NCI-H2171 (cell line): ENCODE measurements at places on chromosomes 1 and 21.

GRCh38 chr1:12604114-12604874, 13.7 kb downstream of the DHRS3 start:
- no peak for DNase-seq

- DNase-seq: no peak
These were observed 25.0 kb downstream of the GIPC2 start for GRCh38 chr1:78070758-78071157.

DNA sequence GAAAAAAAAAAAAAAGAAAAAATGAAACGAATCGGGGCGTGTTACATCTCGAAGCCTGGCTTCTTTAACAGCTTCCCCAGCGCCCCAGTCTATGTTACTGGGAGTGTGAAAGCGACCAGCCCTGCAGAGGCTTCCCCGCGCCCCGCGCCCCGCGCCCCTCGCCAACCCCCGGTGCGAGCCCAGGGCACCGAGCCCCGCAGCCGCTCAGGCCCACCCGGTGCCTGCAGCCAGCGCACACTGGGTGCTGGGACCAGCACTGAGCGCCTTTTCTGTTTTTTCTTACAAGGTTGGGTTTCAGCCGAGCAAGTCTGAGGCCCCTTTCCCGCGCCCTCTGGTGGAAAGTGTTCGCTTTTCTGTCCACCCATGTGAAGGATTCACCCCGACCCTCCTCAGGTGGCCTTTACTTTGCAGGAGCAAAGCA, 42.1 kb upstream of the ZNF496 start:
- no peak for DNase-seq

DNA sequence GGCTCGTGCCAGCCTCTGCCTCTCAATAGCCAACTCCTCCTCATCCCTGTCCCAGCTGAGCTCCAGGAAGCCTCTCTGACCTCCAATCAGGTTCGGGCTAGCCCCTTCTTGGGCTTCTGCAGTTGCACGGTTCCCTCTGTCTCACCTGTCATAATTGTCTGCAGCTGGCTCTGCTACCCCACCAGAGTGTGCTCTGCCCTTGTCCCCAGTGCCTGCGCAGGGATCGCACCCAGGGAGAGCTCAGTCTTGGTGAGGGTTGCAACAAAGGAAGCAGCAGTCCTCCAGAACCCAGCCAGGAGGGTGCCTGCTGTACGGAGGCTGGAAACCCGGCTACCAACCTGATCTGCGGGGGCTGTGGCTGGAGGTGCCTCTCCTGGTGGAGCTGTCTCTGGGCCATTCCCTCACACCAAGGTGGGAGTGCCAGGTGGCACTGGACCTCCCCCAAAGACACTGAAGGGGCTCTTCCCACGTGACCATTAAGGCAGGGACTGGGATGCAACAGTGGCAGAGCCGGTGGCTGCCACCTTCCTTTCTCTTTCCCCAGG, 63.5 kb upstream of the DMRTB1 start:
- no peak for DNase-seq

GRCh38 chr1:78607944-78608343, 12.3 kb upstream of the IFI44L start:
- DNase-seq: no peak

- DNase-seq: no peak
These were observed 36.6 kb downstream of the SLAMF6 start for GRCh38 chr1:160486453-160486852.

DNA sequence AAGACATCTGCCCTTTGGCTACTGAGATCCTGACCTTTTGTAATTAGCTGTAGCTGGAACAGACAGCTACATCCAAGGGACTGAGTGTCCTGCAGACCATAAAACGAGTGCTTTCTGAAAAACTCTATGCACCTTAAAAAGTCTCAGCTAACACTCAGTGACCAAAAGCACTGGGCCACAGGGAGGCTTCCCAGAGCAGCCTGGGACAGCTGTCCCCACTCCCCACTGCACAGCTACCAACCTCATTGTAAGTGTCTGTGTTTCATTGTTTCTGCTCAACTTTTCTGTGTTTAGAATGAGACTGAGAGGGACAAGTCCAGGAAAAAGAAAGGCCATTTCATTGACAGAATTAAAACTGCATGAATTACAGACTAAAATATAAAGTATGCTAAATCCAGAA, 80.7 kb downstream of the SMYD2 start:
- no peak for DNase-seq

DNA sequence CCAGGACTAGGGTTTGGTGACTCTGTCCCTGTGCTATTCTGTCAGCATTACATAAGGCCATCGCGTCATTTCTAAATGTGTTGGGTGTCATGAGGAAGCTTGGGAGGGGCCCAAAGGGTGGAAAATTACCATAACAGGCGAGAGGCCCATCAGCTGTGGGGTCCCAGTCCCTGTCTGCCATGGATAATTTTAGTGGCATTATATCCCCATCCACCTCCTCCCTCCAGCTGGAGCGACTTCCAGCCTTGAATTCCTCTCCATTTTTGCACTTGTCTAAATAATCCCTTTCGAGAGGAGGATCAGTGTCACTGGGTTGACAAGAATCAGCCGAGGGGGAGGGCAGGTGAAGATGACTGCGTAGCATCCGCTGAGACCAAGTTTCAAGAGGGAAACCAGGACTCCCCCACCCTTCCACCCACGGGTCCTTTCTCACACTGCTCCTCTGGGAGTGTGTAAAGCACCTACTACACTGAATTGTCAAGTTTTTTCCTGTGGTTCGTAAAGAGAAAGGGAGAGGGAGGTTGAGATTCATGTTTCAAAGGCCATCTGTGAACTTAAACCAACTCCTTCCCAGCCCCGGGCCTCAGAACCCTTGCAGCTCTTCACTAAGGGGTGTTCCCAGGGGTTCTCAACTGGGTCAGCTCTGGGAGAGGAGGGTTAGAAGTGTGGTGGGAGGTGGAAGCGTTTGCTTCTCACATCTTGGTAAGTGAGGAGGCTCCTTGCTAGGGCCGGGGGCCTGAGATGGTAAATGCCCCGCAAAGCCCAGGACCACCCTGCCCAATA, 29.2 kb downstream of the VASH2 start:
- no peak for DNase-seq

DNA sequence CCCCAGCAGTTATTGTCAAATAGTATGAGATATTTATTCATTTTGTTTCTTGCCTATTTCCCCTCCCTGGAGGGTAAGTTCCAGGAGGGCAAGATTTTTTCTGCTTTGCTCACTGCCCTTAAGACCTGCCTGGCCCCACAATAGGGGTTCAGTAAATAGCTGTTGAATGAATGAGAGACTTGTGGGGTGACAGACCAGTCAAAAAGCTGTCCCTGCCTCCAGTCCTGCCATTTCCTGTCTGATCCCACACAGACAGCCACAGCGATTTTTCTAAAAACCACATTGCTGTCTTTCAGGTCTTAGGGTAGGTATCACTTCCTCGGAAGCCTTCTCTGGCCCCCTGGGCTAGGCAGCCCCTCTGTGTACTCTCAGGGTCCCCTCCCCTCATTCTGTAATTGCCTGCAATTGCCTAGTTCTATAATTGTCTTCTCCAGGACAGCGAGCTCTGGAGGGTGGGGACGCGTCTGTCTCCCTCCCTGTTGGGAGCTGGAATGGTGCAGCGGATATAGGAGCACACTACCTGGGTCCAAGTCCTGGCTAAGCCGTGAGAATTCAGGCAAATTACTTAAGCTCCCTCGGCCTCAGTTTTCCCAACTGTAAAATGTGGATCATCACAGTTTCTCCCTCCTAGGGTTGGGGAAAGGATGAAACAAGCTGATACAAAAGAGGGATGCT, 1.8 kb upstream of the EXTL1 start:
- no peak for DNase-seq

GRCh38 chr1:14552246-14552965, 46.1 kb upstream of the KAZN start:
- no peak for DNase-seq

GRCh38 chr1:200487650-200488049, 77.8 kb upstream of the ZNF281 start:
- DNase-seq: no peak
